ENCODE measurements at places on chromosomes 12 and 14.

- no peak for DNase-seq
Observed at GRCh38 chr14:20608383-20609110, 17.4 kb upstream of the RNASE12 start.

DNA sequence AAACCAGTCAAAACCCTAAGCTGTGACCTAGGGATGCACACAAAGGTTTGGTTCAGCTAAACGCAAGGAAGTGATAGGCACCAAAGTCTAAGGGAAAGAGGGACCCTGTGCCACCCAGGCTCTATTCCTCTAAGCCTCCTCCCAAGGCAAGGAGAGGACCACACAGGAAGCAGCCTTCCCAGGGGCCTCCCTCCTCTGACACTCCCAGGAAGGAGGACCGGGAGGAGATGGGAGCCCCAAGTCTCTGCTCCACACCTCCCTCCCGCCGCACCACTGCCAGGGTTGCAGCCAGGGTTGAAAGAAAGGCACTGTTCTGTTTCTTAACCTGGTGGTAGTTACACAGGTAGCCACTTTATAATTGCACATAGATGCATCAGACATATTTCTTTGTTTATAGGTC lies 21.9 kb downstream of the TCHP start:
- no peak for DNase-seq

DNA sequence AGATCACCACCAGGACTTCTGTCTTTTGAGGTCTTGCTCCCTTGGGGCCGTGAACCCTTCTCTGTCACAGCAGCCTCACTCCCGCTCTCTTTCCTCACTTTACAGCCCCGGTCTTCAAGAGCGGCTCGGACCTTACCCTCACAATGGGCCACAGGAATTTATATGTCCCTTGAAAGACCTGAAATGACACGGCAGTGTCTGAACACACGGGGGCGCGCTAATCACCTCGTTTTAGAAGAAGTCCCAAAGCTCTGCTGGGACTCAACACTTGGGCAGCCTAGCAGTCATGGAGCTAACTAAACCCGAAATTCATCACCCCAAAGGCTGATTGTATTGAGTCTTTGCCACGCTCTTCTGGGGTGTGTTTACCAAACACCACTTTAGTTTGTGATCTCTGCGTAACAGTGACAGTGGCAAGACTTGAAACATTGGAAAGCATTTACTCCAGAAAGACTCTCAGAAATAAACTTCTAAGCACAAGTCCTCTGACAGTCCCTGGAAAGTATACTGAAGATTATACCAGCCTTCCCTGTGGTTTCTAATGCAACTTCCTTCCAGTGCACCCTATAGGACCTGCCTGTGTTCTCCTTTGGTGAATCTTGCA lies 29.0 kb downstream of the SERPINA11 start:
- peak; percentile 32 for DNase-seq

GRCh38 chr12:86523844-86524243 lies 267.7 kb upstream of the MGAT4C start:
- DNase-seq, result no peak

- DNase-seq, result no peak
Observed at GRCh38 chr12:52555577-52555976, 2.6 kb upstream of the KRT71 start.

DNA sequence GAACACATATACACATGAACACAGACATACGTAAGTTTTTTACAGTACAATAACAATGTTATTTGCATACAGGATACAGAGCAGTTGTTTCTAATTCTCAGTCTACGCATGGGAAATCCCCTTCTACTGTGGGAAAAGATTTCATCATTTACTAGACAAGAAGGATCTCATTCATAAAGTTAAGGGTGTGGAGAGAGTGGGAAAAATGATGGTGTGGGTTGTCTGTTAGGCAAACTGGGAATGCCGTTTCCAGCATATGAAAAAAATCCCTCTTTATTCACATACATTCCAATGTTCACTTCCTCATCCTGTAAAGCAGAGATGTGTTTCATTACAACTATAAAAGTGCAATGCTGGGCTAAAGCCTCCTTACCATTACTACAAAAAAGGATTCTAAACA lies 120.9 kb downstream of the SINHCAF start:
- peak; percentile 8 for DNase-seq

DNA sequence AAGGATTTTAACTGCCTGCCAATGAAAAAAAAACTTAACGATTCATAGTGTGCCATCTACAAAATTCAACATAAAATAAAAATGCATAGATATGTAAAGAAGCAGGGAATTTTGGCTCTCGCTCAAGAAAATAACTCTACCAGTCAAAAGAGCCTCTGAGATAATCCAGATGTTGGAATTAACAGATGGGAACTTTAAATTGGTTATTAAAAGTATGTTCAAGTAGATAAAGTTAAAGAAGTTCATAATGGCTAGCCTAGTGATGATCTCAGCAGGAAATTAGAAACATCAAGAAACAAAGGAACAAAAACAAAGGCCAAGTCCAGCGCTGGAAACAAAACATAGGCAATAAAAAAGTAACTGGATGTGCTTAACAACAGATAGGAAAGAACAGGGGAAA lies 23.1 kb downstream of the PIK3C2G start:
- DNase-seq, result no peak

DNA sequence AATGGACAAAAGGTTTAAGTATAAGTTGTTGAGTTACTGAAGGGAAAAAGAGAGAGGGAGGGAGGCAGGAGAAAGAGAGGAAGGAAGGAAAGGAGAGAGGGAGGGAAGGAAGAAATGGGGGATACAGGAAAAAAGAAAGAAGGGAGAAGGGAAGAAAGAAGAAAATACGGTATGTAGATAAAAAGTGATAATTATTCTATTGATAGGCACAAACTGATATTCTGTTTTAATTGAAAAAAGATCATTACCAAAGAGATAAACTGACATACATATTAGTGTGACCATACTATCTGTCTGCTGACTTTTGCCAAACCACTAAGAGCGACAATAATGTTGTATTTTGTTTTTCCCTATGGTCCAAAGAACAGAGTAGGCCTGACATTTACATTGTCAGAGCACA lies 154.5 kb downstream of the LRFN5 start:
- no peak for DNase-seq

GRCh38 chr12:24615967-24616411 lies 332.9 kb downstream of the BCAT1 start:
- peak; percentile 48 for DNase-seq

DNA sequence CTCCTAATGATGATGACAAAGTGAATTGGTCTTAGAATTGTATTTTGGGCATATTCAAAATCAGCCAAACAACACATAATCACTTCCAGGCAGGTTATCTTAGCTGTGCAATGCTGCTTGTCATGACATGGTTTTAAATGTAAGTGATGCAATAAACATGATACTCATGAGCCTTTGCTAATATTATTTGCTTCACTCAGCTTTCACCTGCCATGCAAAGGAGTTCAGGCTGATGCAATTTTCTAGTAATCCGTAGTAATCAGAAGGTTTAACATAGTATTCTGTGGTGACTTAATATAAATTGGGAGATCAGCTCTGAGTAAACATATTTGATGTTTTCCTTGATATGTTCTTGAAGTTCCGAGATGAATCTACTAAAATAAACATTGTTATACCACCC lies 29.1 kb downstream of the TMEM260 start:
- no peak for DNase-seq

DNA sequence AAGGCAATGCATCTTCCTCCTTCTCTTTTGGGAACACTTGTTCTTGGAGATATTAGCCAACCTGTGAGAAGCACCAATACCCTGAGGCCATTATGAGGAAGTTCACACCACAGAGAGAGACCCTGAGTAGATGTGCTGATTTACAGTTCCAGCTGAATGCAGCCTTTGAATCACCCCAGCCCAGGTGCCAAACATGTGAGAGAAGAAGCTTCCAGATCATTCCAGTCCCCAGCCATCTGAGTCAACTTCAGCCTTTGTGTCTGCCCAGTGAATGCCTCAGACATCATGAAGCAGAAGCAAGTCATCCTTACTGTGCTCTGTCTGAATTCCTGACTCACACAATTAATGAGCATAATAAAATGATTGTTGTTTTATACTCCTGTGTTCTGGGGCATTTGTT lies 25.1 kb downstream of the C12orf42 start:
- DNase-seq, result no peak

DNA sequence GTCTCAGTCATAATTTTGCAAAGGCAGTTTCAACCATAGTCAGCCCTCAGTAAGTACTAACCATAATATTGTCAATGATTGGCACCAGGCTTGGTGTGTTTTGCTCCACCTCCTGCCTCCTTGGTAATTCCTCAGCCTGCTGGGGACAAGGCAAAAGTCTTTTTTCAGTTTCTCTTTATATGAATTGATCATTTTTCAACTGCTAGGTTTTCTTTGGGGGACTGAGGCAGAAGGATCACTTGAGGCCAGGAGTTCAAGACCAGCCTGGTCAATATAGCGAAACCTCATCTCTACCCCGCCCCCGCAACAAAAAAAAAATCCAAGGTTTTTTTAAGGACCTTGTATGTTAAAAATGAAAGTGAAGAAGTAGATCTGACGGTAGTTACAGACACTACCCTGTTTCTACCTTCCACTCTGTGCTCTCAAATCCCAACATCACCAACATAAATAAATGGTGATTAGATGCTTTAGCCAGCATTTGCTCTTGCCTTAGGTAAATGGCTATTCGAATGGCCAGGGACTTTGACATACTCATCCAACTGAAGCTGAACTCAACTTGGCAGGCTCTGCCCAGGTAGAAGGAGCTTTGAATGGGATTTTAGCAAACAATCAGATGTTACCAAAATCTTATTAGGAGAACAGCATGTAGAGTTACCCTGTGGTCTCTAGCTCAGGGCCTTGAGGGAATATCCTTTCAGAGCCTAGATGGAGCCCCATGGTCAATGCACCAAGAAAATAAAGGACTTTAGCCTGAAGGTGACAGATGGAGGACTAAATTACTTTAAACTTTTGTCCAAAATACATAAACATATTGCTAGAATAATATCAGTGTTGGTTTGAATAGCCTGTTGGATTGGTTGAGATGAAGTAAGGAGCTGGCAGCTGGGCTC lies 126.9 kb upstream of the AMIGO2 start:
- no peak for DNase-seq

GRCh38 chr14:69483765-69484443 lies 624 bp upstream of the PLEKHD1 start:
- DNase-seq, result no peak

DNA sequence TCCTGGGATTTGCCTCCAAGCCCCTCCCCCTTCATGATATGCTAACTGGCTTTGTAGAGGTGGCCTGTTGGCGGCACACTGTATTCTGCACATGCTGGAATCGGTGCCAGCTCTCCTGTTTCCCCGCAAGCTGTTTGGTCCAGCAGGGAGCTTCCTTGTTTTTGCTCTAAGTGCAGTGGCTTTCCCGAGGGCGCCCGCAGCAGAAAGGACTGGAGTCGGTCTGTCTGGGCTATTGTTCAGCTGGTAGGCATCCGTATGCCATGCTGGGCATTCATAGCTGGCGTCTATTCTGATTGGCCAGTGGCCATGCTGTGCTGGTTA lies 88.9 kb upstream of the MED13L start:
- DNase-seq, result no peak

DNA sequence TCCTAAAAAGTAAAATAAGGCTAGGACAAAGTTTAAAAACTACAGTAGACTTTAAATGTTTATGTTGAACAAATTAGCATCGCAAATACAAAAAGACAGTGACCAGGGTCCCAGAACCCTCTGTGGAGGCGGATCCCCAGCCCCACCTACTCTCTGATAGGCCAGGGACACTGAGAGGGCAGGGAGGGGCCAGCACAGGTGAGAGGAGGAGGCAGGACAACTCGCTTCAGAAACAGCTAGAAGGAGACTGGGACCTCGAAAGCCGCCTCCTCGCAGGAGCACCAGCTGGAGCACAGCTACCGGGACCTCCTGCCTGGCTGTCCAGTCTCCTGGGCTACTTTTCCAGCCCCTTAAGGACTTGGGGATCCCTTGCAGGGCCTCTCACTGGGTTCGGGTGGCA lies 992 bp downstream of the DNAH10 start:
- DNase-seq, result no peak

DNA sequence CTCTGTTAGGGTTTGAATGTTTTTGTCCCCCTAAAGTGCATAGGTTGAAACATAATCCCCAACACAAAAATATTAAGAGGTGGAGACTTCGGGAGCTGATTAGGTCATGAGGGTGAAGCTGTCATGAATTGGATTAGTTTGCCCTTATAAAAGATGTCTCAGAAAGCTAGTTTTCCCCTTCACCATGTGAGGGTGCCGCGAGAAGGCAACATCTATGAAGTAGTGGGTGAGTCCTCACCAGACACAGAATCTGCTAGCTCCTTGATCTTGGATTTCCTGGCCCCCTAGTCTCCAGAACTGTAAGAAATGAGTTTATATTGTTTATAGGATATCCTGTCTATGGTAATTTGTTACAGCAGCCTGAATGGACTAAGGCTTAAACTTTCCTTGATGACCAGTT lies 301.5 kb upstream of the ATP2B1 start:
- DNase-seq, result no peak

- no peak for DNase-seq
Observed at GRCh38 chr14:56918849-56919574, 108.7 kb upstream of the OTX2 start.

- DNase-seq, result peak; percentile 48
Observed at GRCh38 chr14:99995700-99996356, 69.4 kb upstream of the EVL start.

GRCh38 chr12:6478416-6478815 lies 7.9 kb upstream of the VAMP1 start:
- DNase-seq, result no peak

- no peak for DNase-seq
Observed at GRCh38 chr14:40599725-40600124, 1007.0 kb upstream of the LRFN5 start.

DNA sequence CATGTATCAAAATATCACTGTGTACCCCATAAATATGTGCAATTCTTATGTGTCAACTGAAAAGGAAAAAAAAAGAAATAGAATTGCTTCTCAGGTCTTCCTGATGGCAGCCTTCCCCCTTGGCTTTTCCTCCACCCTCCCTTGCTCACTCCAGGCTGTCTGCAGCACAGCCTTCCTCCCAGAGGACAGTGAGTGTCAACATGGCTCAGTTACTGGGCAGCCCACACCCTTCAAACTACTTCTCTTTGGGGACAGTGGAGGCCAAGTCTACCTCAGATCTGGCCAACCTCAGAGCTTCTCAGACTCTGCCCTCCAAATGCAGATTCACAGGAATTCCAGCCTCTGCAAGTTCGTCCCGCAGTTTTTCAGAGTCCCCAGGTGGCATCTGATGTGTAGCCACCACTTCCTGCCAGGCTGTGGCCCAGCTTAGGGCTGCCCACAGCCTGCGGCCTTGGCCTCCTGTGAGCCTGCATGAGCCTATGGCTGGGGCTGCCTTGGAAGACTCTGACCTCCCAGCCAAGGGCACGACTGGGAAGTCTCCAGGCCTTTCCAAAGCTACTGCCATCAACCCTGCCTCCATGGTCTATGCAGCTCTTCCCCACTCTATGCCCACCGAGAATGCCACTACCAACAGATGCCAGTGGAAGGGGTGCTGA lies 148.0 kb upstream of the PWP1 start:
- no peak for DNase-seq

GRCh38 chr14:68513838-68514607 lies 278.8 kb downstream of the ZFP36L1 start:
- DNase-seq, result no peak

GRCh38 chr12:116392061-116392460 lies 114.6 kb upstream of the MED13L start:
- no peak for DNase-seq

- DNase-seq, result no peak
Observed at GRCh38 chr14:99726538-99727095, 42.5 kb downstream of the CYP46A1 start.

- DNase-seq, result peak; percentile 61
Observed at GRCh38 chr12:15276088-15276698, 46.1 kb upstream of the PTPRO start.

- peak; percentile 36 for DNase-seq
Observed at GRCh38 chr14:67883717-67884116, 64.1 kb downstream of the RAD51B start.
